ENCODE measurements at places on chromosomes 5 and 9.

GRCh38 chr5:160312134-160312959 is at the start of gene CCNJL:
Gene CCNJL (minus strand): TSS chr5:160312564. CDS start chr5:160311923, 641 bp downstream.
- no peak for DNase-seq

GRCh38 chr9:69455311-69455710 is 130.3 kb downstream of the ENTREP1 start:
- DNase-seq: no peak

- DNase-seq: no peak
Observed at GRCh38 chr5:154240595-154240994, 50.1 kb downstream of the GALNT10 start.

DNA sequence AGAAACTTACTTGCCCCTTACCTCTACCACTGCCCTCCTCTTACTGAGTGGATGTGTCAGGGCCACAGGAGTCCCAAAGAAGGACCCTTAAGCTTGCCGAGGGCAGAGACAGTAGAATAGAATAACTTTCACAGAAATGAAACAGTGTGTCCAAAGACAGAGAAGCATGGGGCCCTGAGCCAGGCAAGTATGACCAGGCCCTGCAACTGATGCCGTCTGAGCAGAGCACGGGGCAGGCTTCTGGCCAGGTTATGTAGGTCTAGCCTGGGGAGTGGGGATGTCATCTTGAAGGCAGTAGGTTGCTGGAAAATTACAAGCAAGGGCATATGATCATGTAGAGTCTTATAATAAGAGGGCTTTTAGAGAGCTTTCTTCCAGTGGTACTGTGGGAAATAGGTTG is 415.4 kb downstream of the KDM4C start:
- DNase-seq: no peak

DNA sequence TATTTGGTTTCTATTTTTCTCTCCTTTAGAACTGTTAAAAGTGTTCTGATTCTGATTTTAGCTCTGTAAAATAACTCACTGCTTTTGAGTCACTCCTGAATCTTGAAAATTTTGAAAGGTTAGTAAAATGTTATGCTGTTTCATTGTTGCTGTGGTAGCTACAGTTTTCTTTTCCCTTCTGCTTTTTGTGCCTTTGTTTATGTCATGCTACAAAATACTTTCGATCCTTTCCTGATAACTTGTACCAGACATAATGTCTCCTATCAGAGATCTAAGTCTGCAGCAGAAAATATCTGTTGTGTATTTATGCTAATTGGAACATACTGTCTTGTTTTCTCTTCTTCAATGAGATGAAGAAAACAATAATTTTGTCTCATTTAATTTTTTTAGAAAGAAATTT is 26.9 kb upstream of the CEP120 start:
- no peak for DNase-seq

GRCh38 chr5:171310212-171310818 is 1.3 kb downstream of the TLX3 start:
- no peak for DNase-seq

GRCh38 chr9:68625559-68625958 is 79.5 kb upstream of the PIP5K1B start:
- no peak for DNase-seq

DNA sequence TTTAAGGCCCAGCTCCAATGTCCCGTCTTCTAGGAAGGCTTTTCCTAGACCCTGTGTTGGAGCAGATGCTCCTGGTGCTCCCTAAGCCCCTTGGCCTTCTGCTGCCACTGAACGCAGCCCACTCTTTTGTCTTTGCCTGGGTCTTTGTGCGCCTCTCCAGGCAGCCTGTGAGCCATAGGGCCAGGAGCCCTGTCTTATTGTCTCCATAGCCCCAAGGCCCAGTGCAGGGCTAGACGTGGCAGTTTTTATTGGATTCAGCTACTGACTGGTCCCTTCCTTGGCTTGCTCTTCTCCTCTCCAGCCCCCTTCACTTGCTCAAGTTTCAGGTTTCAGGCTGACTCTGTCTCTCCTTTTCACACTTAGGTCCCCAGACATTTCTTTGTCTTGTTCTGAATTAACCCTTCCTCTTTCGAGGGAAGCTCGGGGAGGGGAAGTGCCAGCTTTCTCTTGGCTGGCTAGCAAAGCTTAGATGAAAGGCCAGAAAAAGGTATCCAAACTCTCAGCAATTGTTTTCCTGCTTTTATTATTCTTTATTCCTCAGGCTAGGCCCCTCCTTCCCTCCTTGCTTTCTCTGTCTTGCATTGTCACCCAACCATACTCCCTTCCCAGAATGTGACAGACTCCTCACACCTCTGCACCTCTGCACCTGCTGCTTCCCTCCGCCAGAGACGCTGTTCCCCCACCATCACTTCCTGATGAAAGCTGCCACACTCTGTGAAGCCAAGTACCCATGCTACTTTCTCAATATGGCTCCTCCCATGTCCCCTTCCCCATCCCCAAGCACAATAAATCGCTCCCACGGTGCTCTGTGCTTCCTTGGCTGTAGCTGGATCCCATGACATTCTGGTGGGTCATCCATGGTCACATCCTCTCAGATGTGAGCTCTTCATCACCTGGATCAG is 101.6 kb upstream of the CPEB4 start:
- DNase-seq: no peak

DNA sequence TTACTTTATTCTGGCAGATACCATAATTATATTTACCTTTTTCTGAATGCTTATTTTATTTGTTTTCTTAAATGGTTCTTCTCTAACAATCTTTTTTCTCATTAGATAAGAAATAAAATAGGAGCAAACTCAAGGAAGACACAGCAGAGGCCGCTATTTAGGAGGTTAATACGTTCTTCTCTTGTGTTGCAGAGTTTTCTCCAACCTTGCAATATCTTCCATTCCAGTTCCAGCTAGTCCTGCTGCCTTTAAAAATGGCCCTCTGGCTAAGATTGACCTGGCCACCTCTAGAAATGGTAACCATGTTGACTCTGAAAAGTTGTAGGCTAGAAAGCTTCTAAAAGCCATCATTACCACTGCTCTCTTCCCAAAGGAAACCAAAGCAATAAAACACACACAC is 718.8 kb downstream of the MAT2B start:
- no peak for DNase-seq

- DNase-seq: peak; percentile 6
Observed at GRCh38 chr5:80864706-80865435, 95.3 kb upstream of the RASGRF2 start.

All from activated naive CD4-positive, alpha-beta T cell treated with Interleukin-2 at 50 U/mL for 16 hours (primary cell).